NCI-H1105 (cell line): ENCODE measurements at places on chromosomes 5 and 9.

DNA sequence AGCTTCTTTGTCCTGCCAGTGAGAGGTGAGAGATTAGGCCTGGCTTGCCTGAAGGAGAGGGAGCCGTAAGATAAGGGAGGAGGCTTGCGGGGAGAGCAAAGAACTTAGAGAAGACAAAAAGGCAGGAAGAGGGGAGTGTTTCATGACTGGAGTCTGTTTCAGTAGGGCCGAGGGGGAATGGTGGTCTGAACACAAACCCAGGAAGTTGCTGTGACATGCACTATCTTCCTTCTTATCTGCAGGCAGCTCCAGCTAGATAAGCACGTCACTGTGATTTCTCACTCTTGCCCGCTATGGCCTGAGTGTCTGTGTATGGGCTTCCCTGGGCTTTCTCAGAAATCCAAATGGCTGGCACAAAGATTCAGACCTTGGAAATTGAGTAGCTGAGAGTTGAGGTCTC is 307.5 kb upstream of the CLINT1 start:
- no peak for DNase-seq

- peak; percentile 17 for DNase-seq
Measured at GRCh38 chr9:29208670-29209069, 1635.4 kb upstream of the C9orf72 start.

DNA sequence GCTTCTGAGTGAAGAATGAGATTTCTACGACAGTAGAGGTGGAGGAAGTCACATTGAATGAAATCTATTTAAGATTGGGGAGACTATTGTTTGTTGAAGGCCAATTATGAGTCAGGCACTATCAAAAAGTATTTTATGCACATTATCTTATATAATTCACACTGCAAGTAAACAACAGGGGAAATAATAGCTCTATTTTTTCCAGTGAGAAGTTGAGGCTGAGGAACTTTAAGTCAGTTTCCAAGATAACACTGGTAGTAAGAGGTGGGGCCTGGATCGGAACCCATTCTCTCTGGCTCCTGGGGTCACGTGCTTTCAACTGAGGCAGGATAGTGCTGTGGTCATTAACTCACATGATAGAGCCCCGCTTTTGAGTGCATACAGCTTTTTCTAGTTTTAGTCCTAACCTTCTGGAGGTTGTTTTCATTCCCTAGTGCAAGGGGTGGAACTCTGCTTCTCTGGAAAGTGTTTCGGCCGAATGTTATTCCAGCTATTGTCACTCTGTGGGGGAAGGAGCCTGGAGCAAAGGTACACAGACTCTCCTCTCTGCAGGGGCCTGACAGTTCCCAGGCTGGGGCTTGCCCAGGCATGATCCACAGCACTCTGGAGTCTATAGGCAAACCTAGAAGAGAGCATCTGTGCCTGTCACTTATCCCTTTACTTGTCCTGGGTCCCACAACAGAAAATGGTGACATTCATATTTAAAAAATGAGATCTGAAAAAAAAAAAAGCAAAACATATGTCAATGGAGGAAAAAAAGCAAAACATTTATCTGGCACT is 352.4 kb upstream of the ACTBL2 start:
- DNase-seq: peak; percentile 9

DNA sequence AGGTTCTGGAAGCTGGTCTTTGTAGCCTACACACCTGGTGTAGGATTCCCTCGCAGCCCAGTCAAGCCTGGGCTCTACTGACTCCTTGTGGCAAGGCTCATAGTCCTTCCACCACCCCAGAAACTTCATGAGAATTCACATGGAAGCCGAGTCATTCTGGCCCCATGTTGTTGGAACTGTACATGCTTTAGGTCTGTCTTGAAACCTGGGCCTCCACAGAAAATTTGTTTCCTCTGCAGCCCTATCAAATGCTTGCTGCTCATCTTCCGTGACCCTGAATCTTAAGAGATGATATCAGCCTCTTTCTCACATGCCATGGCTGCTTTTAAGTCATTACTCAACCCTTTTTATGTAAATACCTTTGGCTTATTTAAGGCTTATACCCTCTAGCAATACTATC is 113.4 kb upstream of the GRHPR start:
- no peak for DNase-seq

DNA sequence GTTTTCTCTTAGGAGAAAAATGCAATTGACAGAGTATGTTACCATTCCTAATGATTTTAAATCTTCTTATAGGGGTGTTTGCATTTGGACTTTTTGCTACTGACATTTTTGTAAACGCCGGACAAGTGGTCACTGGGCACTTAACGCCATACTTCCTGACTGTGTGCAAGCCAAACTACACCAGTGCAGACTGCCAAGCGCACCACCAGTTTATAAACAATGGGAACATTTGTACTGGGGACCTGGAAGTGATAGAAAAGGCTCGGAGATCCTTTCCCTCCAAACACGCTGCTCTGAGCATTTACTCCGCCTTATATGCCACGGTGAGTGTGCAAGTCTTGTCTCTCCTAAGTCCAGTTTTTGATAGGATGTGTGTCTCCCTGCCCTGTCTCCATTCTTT is 75.7 kb downstream of the BAAT start:
- no peak for DNase-seq

- DNase-seq: no peak
Measured at GRCh38 chr5:58451732-58452565, 7.9 kb downstream of the PLK2 start.

DNA sequence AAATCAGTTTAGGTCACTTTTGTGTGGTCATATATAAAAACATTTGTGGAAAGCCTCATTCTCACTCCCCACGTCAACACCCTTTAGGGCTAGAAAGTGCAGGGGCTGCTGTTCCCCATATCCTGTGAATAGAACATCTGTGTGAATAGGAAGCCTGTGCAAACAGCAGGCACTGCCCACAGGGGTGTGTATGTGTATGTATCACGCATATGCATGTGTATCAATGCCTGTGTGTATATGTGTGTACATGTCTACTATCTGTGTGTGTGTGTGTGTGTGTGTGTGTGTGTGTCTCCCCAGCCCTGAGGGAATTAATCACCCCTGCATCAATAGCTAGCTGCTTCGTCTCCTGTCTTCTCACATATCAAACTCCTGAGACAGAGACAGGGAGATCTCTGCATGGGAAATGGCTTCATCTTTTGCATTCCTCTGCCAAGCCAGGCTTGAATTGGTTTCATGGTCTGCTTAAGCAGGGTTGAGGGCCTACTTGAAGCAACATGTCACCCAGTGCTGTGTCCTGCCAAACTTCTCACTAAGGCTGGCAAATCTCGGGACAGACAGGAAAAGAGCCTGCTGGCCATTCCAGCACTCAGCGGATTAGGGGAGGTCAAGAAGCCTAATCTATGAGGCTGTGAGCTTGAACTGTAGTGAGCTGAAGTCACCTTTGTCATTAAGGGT is 265.8 kb downstream of the ADAMTSL1 start:
- DNase-seq: no peak

- DNase-seq: no peak
Measured at GRCh38 chr5:77709993-77710685, 66.0 kb downstream of the TBCA start.

- DNase-seq: peak; percentile 41
Measured at GRCh38 chr5:127988146-127988760, 95.3 kb upstream of the SLC12A2 start.

- DNase-seq: no peak
Measured at GRCh38 chr9:33139421-33140228, 27.5 kb downstream of the B4GALT1 start.

DNA sequence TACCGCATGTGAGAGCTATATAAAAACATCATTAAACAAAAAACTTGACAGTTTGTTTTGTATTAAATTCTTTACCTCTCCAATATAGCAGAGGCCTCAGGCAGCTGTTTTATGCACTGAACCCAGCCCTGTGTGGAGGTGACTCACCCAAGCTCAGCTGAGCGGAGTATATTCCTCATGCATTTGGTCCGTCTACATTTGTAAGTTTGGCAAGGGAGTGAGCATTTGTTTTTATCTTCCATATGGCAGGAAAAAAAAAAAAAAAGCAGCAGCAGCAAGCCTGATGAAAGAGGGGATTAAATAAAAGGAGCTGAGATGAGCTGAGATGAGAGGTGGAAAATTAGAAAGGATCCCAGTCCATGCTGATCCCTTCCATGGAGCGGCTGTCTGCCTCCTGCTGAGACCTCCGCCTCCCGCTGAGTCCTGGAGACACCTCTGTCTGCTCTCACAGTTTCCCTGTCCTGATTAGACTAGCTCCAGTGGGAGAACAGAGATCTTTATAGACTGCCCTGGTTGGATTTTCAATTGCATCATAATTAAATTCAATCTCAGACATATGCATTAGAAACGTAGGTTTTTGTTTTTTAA is 112.0 kb upstream of the CTNND2 start:
- no peak for DNase-seq

DNA sequence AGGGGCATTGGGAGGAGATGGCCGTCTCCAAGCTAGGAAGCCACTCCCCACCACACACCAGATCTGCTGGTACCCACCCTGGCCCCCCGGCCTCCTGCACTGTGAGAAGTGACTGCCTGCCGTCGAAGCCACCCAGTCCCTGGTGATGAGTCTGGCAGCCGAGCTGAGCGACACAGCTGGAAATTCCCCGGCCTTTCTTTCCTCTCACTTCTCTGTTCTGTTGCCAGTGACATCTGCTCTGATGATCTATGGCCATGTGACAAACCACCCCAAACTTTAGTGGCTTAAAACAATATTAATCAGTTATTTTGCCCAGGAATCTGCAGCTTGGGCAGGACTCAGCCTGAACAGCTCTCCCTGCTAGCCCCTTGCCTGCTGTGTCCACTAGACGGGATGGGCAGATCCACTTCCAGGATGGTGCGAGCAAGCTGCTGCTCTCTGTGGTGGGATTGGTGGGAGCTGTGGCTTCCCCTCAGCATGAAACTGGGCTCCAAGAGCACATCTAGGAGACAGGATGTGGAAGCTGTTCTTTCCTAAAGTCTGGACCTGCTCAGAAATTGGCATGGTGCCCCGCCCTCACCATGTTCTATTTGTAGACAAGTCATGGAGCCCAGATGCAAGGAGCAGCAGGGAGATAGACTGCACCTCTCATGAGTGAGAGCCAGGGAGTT is 211.2 kb downstream of the GADD45G start:
- DNase-seq: no peak

- DNase-seq: peak; percentile 90
Measured at GRCh38 chr9:37485389-37486255, at the start of gene POLR1E. POLR1E (plus strand) TSS chr9:37485948; CDS start chr9:37486048, 100 bp downstream.

DNA sequence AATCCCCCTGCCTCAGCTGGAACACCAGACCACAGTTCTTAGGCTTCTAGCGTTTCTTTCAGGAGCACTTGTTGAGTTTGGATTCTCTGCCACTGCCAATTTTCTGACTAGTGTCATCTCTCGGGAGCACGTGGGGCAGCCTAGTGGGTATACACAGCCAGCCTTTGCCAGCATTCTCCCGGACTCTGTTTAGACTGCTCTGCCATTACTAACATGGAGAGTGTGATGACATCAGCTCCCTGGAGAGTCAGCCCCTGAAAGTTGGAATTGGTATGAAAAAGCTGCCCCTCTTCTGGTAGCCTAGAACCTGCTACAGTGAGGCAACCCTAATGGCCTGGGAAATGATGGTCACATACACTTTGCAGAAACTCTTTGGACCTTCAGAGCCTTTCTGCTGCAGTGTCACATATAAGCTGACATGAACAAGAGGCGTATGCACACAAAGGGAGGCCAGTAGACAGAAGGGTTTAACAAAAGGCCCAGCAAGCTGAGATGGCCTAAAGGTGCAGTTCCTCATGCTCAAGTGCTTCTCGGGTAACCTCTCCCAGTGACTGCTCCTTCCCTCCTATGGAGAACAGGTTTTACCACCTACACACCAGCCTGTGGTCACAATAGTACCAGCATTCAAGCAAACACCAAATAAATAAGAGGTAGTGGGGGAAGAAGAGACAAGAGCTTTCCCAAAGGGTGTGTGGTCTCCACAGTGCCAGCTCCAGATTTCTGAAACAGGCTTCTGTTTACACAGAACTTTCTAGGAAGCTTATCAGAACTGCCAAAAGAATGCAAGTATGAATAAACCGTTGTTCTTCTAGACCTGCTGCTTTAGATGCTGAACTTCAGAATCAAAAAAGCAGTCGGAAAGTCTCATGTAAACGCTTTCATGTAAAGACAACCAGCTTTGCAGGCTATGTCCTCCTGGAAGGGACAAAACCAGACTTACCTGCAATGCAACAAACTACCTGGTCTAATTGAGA is 16.5 kb downstream of the SPACA9 start:
- DNase-seq: no peak

GRCh38 chr5:128487041-128487440 is 51.0 kb downstream of the FBN2 start:
- no peak for DNase-seq

DNA sequence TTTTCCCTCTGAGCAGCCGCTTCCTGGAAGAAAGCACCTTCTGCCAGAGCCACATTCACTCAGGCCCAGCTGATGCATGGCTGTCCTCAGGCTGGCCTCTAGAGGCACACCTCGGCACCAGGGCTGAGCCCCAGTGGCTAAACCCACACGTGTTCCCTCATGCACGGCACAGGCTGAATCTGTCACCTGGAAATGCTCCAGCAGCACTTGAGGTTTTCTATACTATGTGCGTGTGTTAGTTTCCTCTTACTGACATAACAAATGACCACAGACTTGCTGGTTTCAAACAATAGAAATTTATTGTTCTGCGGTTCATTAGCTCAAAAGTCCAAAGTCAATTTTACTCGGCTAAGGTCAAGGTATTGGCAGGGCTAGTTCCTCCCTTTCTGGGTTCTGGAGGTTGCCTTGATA is 141.4 kb downstream of the LRRC70 start:
- no peak for DNase-seq

GRCh38 chr9:18910916-18911315 is 122.1 kb downstream of the SAXO1 start:
- DNase-seq: no peak

DNA sequence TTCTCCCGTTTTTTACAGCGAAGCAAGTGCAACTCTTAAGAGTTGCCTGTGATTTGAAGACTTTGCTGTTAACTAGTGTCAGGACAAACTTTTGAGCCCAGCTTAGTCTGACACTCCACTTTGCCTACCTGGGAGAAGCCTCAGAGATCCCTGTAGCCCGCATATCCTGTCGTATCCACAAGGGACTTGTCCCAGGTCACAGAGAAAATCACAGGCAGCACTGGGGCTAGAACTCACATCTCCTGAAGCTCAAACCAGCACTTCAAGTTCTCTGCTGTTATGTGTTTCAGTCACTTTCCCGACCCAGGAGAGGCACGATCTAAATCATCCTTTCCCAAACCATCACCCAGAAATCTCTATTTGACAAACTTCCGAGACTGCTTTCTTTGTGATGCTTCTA is 584.5 kb downstream of the ACTL7B start:
- DNase-seq: no peak

GRCh38 chr9:113482341-113482740 is 18.8 kb downstream of the RGS3 start:
- no peak for DNase-seq

DNA sequence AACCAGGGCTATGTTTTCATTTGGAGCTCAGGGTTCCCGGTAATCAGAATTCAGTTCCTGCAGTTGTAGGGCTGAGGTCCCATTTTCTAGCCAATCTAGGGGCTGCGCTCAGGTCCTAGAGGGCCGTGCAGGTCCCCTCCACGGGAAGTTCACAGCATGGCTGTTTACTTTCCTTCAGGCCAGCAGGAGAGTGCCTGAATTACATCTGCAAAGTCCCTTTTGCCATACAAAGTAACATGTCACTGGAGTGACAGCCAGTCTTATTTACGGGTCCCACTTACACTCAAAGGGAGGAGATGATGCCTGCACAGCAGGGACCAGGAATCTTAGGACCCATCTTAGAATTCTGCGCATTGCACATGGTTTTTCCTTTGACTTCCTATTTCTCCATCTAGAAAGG is 29.9 kb upstream of the TGFBI start:
- DNase-seq: no peak

GRCh38 chr5:84274585-84275468 is 109.9 kb downstream of the EDIL3 start:
- no peak for DNase-seq
